Sciatic nerve (tissue), 2 donors: ENCODE measurements at places on chromosomes 5 and 9. TPM values are rescaled to one million over a fixed set of nuclear protein-coding genes. Genes with fewer than 3 reads are reported as not detected.
A peak's percentile ranks its signal among the peaks of the same experiment; 100 is the strongest.

Gene ARHGEF28
- total RNA-seq, result 51.8 TPM

- DNase-seq, result no peak
Observed at GRCh38 chr5:160082614-160083500, 36.4 kb downstream of the PWWP2A start.

DNA sequence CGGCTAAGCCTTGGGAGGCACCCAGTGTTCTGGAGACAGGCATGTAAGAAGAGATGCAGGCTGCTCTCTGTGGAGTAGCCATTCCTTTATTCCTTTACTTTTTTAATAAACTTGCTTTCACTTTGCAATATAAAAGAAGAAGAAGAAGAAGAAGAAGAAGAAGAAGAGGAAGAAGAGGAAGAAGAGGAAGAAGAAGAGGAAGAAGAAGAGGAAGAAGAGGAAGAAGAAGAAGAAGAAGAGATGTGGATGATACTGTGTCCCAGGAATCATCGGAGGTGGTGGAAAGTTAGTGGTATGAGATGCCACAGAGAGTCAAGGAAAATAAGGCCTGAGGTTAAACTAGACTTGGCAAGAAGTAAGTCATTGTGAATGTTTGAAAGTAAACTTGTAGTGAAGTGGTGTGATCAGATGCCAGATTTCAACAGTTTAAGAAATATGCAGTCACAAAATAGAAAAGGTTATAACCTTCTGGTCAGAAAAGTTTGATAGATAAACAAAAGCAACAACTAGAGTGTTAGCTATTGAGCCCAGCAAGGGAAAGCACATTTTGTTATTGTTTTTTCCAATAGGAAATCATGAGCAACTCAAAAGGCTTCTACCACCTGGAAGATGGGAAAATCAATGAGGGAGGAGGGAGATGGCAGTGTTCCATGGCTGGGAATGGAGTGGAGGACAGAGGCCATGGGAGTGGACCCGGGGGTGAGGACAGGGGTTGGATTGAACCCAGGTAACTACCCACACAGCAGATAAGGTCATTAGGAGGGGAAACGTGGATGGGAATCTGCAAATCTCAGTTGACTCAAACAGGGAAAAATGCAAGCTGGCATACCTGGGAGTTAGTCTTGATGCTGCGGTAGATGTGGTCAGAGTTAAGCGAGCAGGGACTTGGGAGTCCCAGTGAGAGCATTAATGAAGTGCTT is 16.8 kb downstream of the AOPEP start:
- peak; percentile 67 for DNase-seq

DNA sequence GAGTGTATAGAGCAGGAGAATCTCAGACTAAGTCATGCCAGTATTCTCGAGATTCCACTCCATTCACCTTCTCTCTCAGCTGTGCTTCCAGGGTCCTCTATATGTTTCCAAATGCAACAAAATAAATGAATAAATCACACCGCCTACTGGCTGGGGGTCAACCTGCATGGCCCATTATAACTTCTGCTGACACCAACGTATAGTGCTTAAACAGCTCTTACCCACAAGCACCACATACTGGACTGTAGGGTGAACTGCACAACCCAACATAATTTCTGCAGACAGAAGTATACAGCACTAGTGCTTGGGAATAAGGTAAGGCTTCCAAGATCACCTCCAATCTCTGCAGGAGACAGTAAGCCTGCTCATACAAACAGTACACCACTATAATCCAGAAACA is 33.1 kb upstream of the HTR4 start:
- no peak for DNase-seq

DNA sequence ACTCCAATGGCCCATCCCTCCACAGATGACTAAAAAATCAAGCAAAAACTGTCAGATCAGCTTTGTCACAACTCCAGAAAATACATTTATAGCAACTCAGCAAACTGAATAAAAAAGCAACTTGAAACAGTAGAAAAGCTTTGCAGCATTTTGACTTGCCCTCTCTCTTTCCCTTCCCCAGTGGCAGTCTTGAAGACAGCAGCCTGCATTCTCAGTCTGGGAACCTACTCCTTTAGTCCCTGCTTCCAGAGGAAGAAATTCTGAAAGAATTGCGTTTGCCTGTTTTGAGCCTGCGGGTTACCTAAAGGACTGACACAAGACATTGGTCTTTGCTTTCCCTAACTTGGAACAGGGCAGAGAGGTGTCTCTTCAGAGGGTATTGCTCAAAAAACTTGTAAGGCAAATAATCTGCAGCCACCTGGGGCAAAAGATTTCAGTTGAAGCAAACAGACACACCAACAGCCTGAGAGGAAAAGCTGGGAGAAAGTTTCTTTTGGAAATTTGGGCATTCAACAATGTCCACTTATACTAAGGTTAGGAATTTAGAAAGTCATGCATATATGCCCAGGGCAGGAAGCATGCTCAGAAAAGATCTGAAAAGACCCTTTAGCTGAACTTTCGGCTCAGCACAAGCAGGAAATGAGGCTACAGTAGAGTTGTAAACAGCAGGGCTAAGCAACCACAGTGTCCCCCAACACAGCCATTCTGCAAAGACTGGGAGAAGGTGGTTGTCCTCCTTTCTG is 15.2 kb upstream of the SLC35D2 start:
- DNase-seq, result no peak

Gene CAMK2A
- total RNA-seq, result 2.5 TPM

Gene ALDH1A1
- total RNA-seq, result 277 TPM

- DNase-seq, result no peak
Observed at GRCh38 chr5:144142139-144142823, 28.2 kb downstream of the YIPF5 start.
